ENCODE measurements at places on chromosomes 6 and 20.

GRCh38 chr6:150366118-150366778 lies 2.6 kb upstream of the IYD start:
- DNase-seq, result no peak

- DNase-seq, result no peak
Observed at GRCh38 chr6:87736809-87737540, 34.9 kb upstream of the AKIRIN2 start.

- no peak for DNase-seq
Observed at GRCh38 chr20:48839154-48839917, 11.5 kb upstream of the PREX1 start.

- DNase-seq, result no peak
Observed at GRCh38 chr20:49821870-49822331, 9.3 kb downstream of the SLC9A8 start.

DNA sequence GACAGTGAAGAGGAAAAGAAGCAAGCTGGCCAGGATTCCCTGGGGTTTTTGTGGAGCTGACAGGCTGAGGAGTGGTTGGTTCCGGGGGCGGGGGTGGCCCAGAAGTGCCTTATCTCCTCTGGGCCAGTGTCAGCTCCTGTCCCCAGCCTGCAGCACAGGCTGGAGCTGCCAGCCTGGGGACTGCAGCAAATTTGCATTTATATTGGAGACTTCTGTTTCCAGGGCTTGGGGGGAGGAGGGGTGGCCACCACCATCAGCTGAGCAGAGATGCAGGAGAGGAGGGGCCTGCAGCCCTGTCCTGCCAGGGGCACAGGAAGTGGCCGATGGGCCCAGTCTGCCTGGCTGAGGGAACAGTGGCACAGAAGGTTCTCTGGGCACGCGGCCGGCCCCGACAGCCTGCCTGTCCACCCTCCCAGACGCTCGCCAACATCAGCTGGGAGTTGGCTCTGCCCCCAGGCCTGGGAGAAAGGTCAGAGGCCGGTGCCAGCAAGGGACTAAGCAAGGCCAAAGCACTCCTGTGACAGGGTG lies 24.3 kb upstream of the SCRT2 start:
- DNase-seq, result no peak

- peak; percentile 65 for DNase-seq
Observed at GRCh38 chr6:160978141-160978901, 13.2 kb upstream of the MAP3K4 start.
